ENCODE measurements at places on chromosomes 7 and 10. TPM values are rescaled to one million over a fixed set of nuclear protein-coding genes. Genes with fewer than 3 reads are reported as not detected.

DNA sequence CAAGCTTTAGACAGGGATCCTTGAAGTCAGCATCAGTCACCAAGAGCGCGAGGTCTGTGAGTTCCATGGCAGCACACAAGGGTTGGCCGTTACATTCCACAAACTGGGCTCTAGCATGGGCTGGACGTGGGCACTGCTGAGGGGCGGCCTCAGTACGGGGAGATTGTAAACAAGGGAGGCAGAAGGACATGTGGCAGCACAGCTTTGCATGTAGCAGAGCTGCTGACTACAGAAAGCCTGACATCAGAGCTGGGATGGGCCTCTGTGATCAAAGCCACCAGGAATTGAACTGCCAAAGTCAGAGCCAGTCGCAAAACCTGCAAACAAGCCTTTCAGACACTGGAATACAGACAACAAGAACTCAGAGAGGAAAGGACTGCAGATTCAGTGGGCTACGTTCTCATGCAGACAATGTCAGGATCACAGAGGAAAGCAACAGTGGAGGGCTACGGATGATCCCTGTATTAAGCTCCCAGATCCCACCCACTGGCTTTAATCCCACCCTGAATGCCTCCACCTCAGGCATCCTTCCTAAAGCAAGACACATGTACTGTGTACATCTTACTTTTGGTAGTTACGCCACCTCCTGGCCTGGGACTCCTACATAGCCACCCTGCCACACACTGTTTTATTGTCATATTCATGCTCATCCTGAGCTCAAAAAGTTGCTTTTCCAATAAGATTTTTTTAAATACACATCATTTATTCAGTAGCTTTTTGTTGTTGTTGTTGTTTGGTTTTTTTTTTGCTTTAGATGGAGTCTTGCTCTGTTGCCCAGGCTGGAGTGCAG, 291.1 kb upstream of the IMMP2L start:
- no peak overlapping the region for H3K4me3 ChIP-seq
- DNase-seq = no peak
- no peak overlapping the region for H3K27ac ChIP-seq
- no peaks in the 10 kb centered on the region for H3K36me3 ChIP-seq

GRCh38 chr10:11208908-11209829, 191.5 kb downstream of the CELF2 start:
- H3K27me3 ChIP-seq = no peaks in the 10 kb centered on the region
- no peaks in the 10 kb centered on the region for H3K36me3 ChIP-seq
- no peak overlapping the region for H3K4me3 ChIP-seq
- H3K27ac ChIP-seq = peak overlapping the region; percentile 71
- DNase-seq = peak; percentile 6

DNA sequence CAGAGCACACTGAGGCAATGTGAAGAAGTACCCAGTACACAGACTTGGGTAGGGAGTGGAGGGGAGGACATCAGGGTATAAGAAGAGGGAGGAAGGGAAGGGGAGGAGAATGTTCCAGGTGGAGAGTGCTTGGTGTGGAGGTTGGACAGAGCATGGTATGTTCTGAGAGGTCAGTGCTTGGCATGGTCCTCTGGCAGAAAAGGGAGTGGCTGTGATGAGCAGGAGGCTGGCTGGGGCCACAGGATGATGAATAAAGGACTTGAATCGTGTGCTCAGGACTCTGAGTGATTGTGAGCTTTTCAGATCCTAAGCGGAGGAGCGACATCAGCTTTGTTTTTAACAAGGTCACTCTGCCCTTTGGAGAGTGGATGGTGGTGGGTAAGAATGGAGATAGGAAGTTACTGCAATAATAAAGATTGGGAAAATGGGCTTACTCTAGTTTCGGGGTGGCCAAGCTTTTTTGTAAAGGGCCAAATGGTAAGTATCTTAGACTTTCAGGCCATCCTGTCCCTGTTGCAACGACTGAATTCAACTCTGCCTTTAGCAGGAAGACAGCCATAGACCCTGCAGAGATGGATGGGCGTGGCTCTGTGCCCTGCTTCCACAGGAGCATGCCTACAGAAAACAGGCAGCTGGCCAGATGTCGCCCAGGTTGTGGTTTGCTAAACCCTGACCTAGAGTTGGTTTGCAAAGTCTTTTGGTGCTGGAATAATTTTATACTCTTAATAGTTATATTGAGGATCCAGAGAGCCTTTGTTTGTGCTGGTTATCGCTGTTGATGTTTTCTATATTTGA, 8.4 kb downstream of the PPP2R2D start:
- no peak overlapping the region for H3K4me3 ChIP-seq
- no peak overlapping the region for H3K27ac ChIP-seq
- peaks cover 12% of the 10 kb centered on the region for H3K36me3 ChIP-seq

GRCh38 chr7:30172451-30172850, 37.7 kb downstream of the MTURN start:
- H3K4me1 ChIP-seq = no peaks in the 10 kb centered on the region
- H3K27me3 ChIP-seq = peaks cover 4% of the 10 kb centered on the region
- DNase-seq = no peak
- H3K4me3 ChIP-seq = no peak overlapping the region

DNA sequence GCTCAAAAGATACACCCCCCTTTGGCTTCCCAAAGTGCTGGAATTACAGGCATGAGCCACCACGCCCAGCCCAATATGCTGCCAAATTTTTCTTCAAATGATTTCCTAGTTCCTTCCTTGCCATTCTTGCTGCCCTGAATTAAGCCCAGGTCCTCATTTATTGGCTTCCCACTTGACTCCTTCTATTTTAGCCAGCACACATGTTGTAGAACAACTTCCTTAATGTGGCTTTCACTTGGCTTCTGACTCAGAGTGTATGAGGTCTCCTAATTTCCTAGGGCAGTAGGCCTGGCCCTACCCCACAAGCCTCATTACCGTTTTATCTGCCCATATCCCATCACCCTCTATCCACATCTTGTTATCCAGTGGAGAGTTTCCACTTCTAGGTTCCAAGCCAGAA, 21.8 kb upstream of the HIPK2 start:
- DNase-seq = peak; percentile 45
- no peaks in the 10 kb centered on the region for H3K27me3 ChIP-seq
- no peaks in the 10 kb centered on the region for H3K36me3 ChIP-seq
- no peak overlapping the region for H3K27ac ChIP-seq

DNA sequence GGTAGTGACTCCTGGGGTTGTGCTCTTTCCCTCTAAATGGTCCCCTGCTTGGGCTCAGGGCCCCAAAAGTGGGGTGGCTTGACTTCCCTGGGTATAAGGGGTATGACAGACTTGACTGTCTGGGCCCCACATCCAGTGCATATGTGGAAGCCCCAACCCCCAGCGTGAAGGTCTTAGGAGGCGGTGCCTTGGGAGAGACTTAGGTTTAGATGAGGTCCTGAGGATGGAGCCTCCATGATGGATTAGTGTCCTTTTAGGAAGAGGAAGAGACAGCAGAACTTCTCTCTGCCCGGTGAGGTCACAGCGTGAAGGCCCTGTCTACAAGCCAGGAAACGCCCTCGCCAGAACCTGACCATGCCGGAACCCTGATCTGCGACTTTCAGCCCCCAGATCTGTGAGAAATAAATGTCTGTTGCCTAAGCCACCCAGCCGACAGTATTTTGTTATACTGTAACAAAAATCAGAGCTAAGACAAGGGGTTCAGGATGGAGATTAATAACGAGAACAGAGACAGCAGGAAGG, 23.8 kb downstream of the PODXL start:
- no peaks in the 10 kb centered on the region for H3K36me3 ChIP-seq
- H3K27me3 ChIP-seq = no peaks in the 10 kb centered on the region
- no peak overlapping the region for H3K4me3 ChIP-seq
- no peak for DNase-seq
- peaks cover 31% of the 10 kb centered on the region for H3K4me1 ChIP-seq

GRCh38 chr7:81079746-81080145, 160.9 kb upstream of the SEMA3C start:
- no peak overlapping the region for H3K27ac ChIP-seq
- H3K36me3 ChIP-seq = no peaks in the 10 kb centered on the region
- DNase-seq = no peak
- no peak overlapping the region for H3K4me3 ChIP-seq
- H3K4me1 ChIP-seq = no peaks in the 10 kb centered on the region

GRCh38 chr10:129852829-129853561, 111.1 kb downstream of the EBF3 start:
- no peak for DNase-seq
- H3K27ac ChIP-seq = no peak overlapping the region
- H3K4me3 ChIP-seq = no peak overlapping the region
- H3K4me1 ChIP-seq = no peaks in the 10 kb centered on the region
- no peaks in the 10 kb centered on the region for H3K36me3 ChIP-seq

- DNase-seq = no peak
- peaks cover 4% of the 10 kb centered on the region for H3K4me1 ChIP-seq
- H3K4me3 ChIP-seq = peak overlapping the region; percentile 70
- peak overlapping the region; percentile 42 for H3K27ac ChIP-seq
These were observed 436 bp downstream of the GNB2 start for GRCh38 chr7:100673942-100674410.

GRCh38 chr10:3946234-3947229, 161.5 kb upstream of the KLF6 start:
- no peak overlapping the region for H3K27ac ChIP-seq
- DNase-seq = no peak
- no peaks in the 10 kb centered on the region for H3K27me3 ChIP-seq

- no peak overlapping the region for H3K4me3 ChIP-seq
- H3K27me3 ChIP-seq = no peaks in the 10 kb centered on the region
- H3K4me1 ChIP-seq = peaks cover 22% of the 10 kb centered on the region
- DNase-seq = no peak
- no peak overlapping the region for H3K27ac ChIP-seq
These were observed 5.2 kb downstream of the GIMAP5 start for GRCh38 chr7:150742286-150742968.

- no peak for DNase-seq
- no peak overlapping the region for H3K27ac ChIP-seq
- H3K36me3 ChIP-seq = no peaks in the 10 kb centered on the region
- H3K27me3 ChIP-seq = no peaks in the 10 kb centered on the region
These were observed 28.3 kb upstream of the CCDC6 start for GRCh38 chr10:59934701-59935100.

DNA sequence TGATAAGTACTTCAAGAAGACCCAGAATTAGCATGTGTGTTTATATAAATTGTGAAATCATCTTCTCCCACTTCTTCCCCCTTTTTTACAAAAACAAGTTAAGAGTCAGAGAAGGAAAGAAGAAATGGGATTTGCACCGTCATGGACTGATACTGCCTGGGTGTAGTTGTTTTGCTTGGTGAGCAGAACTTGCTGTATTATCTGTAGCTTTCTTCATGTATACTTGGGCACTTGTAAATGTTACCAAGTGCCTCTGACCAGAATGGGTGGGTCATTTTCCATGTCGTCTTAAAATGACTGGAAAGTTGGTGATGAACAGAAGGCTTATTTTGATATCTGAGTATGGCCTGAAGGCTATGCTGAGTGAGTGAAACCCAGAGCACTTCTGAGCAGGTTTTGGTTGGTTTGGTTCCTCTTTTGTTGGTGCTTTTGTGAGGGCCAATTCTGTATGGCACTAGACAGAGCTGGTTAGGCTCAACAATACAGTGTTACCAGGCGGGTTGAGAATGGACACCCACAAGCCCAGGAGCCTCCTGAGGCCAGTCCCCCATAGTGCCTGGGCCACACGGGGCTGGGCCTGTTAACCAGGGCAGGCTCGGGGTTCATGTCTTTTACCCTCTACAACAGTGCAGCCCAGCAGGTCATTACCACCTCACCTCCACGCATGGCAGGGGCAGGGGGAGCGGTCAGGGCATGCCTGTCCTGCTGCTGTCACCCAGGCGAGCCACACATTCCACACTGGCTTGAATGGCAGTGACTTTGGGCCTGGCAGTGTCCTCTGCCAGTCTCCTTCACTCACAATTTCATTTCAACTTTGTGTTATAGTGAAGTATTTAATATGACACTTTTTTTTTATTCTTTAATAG, 115.1 kb downstream of the CCNY start:
- no peaks in the 10 kb centered on the region for H3K36me3 ChIP-seq
- H3K27me3 ChIP-seq = no peaks in the 10 kb centered on the region
- H3K4me1 ChIP-seq = peaks cover 63% of the 10 kb centered on the region
- DNase-seq = no peak
- no peak overlapping the region for H3K4me3 ChIP-seq

GRCh38 chr10:81502677-81503359, 372.2 kb upstream of the NRG3 start:
- H3K4me1 ChIP-seq = no peaks in the 10 kb centered on the region
- no peak overlapping the region for H3K27ac ChIP-seq
- no peak for DNase-seq
- no peaks in the 10 kb centered on the region for H3K27me3 ChIP-seq
- H3K36me3 ChIP-seq = no peaks in the 10 kb centered on the region
- H3K4me3 ChIP-seq = no peak overlapping the region

The MNX1 gene
- not detected for polyA plus RNA-seq

The LRMDA gene
- polyA plus RNA-seq = 18.0 TPM

The GIGYF1 gene
- 13.6 TPM for polyA plus RNA-seq

The UPK3BL2 gene
- 18.2 TPM for polyA plus RNA-seq

The TWIST1 gene
- not detected for polyA plus RNA-seq

The C10orf62 gene
- polyA plus RNA-seq = not detected

The NPC1L1 gene
- not detected for polyA plus RNA-seq

The SRRM3 gene
- polyA plus RNA-seq = 4.4 TPM

All from endothelial cell of umbilical vein (primary cell).